ENCODE measurements at places on chromosomes 4 and X.

DNA sequence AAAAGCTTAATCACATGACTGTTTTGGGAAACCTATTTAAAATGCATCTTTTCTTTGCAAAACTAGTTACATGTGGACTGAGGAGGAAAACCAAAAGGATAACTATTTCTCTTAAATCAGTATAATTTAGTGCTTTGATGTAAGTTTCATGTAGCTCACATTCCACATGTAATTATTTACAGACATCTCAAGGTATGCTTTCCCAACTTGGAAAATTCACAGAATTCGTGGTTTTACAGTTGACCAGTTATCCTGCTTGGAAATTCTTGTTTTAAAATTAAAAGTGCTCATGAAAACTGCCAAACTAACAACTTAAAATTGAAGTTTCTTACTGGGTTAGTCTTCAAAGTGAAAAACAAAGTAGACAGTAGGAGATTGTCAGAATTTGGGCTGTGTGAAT is 52.4 kb downstream of the EDNRA start:
- DNase-seq, result no peak

GRCh38 chr4:54745031-54745770 is 87.4 kb downstream of the KIT start:
- DNase-seq, result no peak

- DNase-seq, result no peak
Observed at GRCh38 chr4:5184606-5185005, 133.3 kb downstream of the STK32B start.

GRCh38 chr4:142554412-142554811 is 291.7 kb downstream of the INPP4B start:
- no peak for DNase-seq

DNA sequence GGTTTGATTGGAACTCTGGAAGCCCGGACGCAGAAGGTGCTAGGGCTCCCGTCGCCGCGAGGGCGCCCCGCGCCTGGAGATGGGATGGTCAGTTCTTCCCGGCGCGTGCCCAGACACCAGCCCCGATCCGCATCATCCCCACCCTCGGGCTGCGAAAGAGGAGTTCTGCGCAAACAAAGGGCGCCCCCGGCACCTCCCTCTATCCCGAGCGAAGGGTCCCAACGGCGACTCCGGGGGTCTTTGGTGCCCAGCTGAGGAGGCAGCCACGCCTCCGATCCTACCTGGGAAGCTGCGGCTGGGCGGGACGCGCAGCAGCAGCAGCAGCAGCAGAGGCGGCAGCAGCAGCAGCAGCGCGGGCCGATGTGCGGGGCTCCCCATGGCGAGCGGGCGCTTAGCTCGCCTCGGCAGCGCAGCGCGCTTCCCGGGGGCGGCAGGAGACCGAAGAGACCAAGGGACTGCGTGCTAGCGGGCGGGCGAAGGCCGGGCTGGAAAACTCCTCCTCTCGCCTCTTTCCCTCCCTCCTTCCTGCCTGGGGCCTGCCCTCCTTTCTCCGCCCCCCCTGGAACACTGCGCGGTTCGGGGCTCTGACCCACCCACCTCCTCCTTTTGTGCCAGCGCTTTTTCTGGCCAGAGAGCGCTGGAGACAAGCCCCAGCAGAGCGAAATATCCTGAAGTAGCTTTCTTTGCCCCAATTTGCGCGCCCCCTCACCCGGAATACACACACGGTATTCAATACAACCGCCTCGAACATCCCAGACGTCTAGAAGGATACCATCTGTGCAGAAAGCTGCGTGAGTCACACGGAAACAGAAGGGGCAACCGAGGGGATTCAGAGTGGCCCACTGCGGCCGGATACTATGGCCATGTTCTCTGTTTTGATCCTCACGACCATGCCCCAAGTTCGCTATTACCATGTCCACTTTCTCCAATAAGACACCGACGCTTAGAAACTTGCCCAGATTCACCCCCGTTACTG is at the start of gene SRPX:
Gene SRPX, minus strand, starts transcription at position 457 of the 976 bp plus-strand sequence. Its CDS starts 79 bp downstream, at position 378.
- DNase-seq, result no peak

GRCh38 chr4:10201381-10202223 is 85.0 kb upstream of the WDR1 start:
- peak; percentile 21 for DNase-seq

DNA sequence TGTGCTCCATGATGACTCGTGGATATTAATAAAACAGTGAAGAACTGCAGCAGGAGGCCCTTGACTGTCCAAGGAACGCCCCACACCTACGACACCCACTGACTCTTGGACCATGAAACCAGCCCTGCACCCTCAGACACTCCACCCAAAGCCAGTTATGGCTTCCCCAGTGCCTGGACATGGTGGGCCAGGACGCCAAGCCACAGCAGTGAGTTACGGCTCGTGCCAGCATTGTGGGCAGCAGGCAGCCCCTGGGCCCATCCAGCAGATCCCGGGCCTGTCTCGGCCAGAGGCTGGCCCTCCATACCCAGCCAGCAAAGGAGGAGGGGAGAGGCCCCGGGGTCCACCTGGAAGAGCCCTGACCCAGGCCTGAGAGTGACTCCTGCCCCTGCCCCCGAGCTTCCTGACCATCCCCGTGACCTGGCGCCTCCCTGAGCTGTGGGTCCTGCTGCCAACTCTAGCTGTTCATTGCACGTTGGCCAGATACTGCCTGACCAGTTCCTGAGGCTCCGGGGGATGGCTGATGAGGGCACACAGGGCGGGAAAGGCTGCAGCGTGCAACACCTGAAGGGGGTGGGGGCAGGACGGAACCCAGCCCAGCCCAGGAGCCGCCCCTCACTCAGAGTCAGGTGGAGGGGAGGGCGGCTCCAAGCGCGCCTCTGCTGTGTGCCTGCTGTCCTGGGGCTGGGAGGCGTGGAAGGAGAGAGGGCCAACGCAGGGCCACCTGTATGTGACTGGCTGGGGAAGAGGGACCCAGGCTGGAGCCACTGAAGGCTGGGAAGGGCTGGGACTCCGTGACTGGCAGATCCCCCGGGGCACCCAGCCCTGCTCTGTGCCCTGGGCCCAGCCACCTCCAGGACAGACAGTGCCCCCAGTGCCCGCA is 739 bp downstream of the SLC49A3 start:
- no peak for DNase-seq
